Activated B cell treated with CpG ODN at 0.5 μM for 24 hours (primary cell): ENCODE measurements at places on chromosomes 5 and 9. TPM values are rescaled to one million over a fixed set of nuclear protein-coding genes. Genes with fewer than 3 reads are reported as not detected.
A peak's percentile ranks its signal among the peaks of the same experiment; 100 is the strongest.

DNA sequence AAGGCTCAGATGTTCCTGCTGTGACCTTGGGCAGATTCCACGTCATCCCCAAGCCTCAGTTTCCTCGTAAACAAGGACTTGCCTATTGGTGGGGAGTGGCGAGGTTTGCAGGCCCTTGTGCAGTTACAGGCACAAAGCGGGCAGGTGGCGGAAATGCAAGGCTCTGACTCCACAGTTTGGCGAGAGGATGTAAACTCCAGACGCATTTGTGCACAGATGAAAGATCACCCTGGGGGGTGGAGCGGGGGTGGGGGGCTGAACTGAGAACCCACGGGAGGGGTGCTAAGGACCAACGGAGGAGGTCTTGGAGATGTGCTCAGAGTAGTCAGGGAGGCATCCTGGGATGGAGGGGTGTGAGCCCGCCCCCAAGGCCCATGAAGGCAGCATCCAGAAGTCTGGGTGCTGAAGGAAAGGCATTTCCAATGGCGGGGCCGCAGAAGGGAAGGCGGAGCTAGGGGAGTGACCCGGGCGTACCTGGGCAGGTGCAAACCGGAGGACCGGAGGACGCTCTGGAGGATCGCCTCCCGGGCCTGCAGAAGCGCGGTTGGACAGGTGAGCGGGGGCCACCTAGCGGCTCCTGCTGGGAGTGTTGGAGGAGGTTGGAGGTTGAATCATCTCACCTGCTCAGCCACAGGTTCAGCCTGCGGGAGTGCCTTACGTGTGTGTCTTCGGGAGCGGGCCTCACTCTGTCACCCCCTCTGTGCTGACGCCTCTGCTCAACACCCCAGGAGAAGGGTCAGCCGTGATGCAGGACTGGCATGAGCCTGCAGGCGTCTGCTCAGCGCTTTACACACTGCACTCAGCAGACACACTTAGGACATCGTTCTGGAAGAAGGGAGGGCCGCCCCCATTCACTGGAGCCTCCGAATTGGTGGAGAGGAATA, 1.9 kb upstream of the FIBCD1 start:
- no peak overlapping the region for H3K27ac ChIP-seq
- H3K36me3 ChIP-seq = no peaks in the 10 kb centered on the region
- H3K4me3 ChIP-seq = peak overlapping the region; percentile 53
- peaks cover 44% of the 10 kb centered on the region for H3K27me3 ChIP-seq

GRCh38 chr5:105263515-105263914, 1700.9 kb upstream of the NUDT12 start:
- no peak overlapping the region for H3K27ac ChIP-seq
- no peaks in the 10 kb centered on the region for H3K4me1 ChIP-seq

DNA sequence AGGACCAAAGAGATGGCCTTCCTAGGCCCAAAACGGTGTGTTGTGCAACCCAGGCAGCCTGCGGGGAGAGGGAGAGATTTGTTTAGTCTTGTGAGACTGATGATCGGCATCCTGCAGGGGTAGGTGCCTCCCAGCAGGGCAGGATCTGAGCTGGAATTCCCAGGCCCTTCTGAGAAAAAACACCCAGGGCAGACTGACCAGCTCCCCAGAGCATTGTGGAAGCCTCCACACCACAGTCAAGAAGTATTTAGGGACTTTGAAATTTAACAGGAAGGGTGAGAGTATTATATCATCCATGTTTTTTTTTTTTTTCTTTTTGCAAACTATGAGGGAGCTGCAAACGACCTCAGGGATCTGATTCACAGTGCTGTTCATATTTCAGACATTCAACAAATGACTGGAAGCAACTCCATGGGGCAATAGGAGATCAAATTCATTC, 104.5 kb upstream of the LHFPL2 start:
- H3K4me1 ChIP-seq = peaks cover 37% of the 10 kb centered on the region
- no peak overlapping the region for H3K27ac ChIP-seq
- H3K36me3 ChIP-seq = no peaks in the 10 kb centered on the region
- no peak overlapping the region for H3K4me3 ChIP-seq

DNA sequence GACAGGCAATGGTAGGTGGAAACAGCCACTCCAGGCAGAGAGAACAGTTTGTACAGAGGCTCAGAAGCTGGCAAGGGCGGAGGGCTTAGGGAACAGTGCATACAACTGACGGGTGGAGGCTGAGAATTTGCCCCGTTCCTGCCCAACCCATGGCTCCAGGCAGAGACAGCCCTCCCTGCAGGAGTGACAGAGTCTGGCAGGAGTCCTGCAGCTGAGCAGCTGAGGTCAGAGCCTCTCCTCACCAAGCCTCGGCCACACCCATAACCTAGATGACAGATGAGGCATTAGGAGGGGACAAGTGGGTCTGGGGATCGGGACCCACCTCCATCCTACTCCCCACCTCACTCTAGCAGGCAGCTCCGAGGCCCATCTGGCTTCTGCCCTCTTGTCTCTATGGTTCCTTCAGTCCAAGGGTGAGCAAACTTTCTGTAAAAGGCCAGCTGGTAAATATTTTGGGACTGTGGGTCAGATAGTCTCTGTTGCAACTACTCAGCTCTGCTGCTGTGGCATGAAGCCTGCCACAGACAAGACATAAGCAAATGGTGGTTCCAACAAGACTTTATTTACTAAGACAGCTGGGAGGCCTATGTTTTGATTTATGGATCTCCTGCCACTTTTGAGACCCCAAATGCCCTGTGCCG, 83.7 kb downstream of the SH3TC2 start:
- H3K4me1 ChIP-seq = no peaks in the 10 kb centered on the region
- H3K27me3 ChIP-seq = peaks cover 5% of the 10 kb centered on the region
- H3K36me3 ChIP-seq = no peaks in the 10 kb centered on the region
- H3K4me3 ChIP-seq = no peak overlapping the region
- H3K27ac ChIP-seq = no peak overlapping the region

DNA sequence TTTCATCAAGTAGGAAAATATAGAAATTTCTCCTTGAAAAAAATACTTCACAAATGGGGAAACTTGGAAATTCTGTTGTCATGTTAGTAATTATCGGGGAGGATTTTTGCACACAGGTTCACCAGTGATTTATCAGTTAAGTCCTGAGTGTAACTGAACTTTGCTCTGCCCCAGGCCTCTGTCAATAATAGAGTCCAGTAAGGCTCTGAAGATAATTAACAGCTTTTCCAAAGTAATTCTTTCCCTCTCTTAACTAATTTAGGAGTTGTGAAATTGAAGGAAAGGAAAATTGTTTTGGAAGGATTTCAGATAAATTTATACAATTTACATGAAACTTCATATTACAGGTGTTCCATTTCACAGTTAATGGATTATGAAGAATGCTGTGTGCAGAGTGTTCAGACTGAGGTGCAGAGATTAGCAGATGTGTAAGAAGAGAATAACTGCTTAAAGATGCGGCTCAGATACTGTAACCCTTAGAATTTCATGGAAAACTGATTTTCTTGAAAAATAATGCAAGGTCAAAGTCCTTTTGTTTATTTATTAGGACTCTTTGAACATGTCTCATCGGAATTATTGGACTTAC, 2.9 kb upstream of the AGXT2 start:
- DNase-seq = no peak
- H3K36me3 ChIP-seq = no peaks in the 10 kb centered on the region
- H3K4me3 ChIP-seq = no peak overlapping the region
- no peak overlapping the region for H3K27ac ChIP-seq

GRCh38 chr9:110443866-110444220, 106.2 kb upstream of the TXNDC8 start:
- no peak overlapping the region for H3K27ac ChIP-seq
- no peak overlapping the region for H3K4me3 ChIP-seq
- H3K27me3 ChIP-seq = peaks cover 2% of the 10 kb centered on the region
- no peaks in the 10 kb centered on the region for H3K36me3 ChIP-seq

Gene HTR1A
- not detected in 2 replicates for total RNA-seq

GRCh38 chr9:123927625-123928532, 2.0 kb downstream of the DENND1A start:
- H3K4me3 ChIP-seq = peak overlapping the region; percentile 81
- no peaks in the 10 kb centered on the region for H3K27me3 ChIP-seq
- DNase-seq = no peak
- H3K27ac ChIP-seq = peak overlapping the region; percentile 68
- H3K36me3 ChIP-seq = peaks cover 4% of the 10 kb centered on the region

DNA sequence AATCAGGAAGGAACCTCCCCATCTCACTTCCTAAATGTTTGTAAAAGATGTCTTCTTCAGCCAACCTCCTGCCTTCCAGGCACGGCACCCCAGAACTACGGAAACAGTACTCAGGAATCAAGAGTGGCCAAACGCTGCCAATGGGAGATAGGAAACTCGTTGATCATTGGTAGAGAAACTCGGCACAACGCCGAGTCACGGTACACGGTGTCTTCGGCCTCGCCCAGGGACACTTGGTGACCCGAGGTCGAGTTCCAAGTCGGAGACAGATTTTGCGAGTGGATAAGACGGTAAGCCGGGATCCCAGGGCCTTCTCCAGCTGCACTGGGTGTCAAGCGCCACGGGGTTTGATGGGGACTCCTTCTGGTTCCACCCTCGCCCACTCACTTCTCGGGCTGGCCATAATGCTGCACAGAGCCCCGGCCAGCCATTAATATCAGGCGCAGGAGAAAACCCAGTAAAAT, 343 bp downstream of the KIAA0825 start:
- no peak for DNase-seq
- peaks cover 22% of the 10 kb centered on the region for H3K4me1 ChIP-seq
- peak overlapping the region; percentile 96 for H3K4me3 ChIP-seq
- H3K27ac ChIP-seq = peak overlapping the region; percentile 82
- no peaks in the 10 kb centered on the region for H3K27me3 ChIP-seq
- H3K36me3 ChIP-seq = peaks cover 10% of the 10 kb centered on the region

Gene KYAT1
- total RNA-seq = 2.0 and 4.3 TPM in 2 replicates

- H3K27me3 ChIP-seq = peaks cover 5% of the 10 kb centered on the region
- H3K4me1 ChIP-seq = peaks cover 7% of the 10 kb centered on the region
- H3K27ac ChIP-seq = no peak overlapping the region
- no peak for DNase-seq
- H3K36me3 ChIP-seq = no peaks in the 10 kb centered on the region
Observed at GRCh38 chr9:81522716-81523551, 166.4 kb downstream of the TLE1 start.

Gene SSBP2
- 26.2 and 26.4 TPM in 2 replicates for total RNA-seq

Gene PDZD2
- 0.12 and 0.38 TPM in 2 replicates for total RNA-seq
